NCI-H446 (cell line): ENCODE measurements at places on chromosomes 2 and 18.

GRCh38 chr18:31557446-31557845 is 34.2 kb upstream of the TTR start:
- DNase-seq: no peak

GRCh38 chr2:76866464-76866863 is 655.7 kb downstream of the LRRTM4 start:
- no peak for DNase-seq

GRCh38 chr2:55999231-55999630 is 75.6 kb upstream of the EFEMP1 start:
- no peak for DNase-seq

DNA sequence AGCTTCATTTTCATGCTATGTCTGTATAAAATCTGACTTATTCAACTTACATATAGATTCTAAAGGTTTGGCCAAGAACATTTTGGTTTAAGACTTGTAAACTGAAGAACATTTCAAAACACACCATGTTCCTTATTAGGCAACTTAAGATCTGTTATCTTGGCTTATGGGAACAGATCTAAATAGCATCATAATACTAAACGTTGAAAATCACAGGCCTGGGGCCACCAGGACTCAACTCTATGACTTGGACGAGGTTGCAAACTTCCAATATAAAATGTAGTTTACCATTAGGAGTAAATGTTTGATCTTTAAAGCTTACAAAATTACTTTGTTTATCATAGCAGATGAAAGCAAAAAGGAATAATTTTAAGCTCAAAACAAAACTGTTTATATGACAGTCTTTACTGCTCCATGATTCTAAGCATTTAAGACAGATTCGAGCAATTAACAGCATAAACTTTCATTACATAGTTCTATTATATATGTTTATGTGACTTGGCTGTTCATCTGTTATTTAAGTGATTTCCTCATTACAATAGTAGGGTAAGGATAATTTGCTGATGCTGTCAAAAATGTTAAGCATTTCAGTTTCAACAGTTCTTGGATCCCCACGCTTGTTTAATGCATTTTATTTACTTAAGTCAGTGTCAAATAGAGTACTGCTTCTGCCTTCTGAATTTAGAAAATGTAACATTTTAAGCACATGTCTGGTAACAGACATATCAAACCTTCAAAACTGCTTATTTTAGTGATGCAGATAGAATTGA is 8.3 kb downstream of the TCF4 start:
- DNase-seq: no peak

GRCh38 chr2:72806280-72806945 is 19.4 kb downstream of the EXOC6B start:
- no peak for DNase-seq

DNA sequence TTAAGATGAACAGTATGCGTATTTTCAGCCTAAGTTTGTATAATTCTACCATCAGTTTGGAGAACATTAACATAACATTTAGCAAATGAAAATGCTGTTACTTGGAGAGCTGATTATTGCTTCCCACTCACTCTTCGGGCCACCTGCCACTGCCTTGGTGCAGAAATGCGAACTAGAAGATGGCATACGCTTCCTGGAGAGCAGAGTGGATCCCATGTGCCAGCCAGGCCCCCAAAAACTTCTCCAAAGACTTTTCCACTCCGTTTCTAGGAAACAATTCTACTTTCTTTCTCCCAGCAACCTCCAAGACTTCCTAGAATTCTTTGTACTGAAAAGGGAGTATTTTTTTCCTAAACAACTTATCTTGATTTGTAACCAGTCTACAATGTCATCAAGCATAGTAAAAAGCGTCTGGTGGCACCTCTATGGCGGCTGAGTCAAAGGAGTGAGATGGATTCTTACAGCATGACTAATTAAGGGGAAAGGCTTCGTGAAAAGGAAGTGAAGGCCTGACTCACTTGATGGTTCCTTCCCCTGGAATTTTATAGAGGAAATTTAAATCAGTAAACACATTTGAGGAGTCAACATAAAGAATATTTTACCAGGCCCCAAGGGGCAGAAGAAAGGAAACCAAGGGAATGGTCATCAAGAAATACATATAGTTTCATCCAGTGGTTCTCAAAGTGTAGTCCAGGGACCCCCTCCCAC is 36.6 kb downstream of the FEZ2 start:
- no peak for DNase-seq
